ENCODE measurements at places on chromosomes 3 and 15. TPM values are rescaled to one million over a fixed set of nuclear protein-coding genes. Genes with fewer than 3 reads are reported as not detected.

PATL2 gene
- not detected for total RNA-seq

SLC28A2 gene
- total RNA-seq: not detected

CFAP100 gene
- total RNA-seq: not detected

SLC12A8 gene
- total RNA-seq: 1.2 TPM

SSUH2 gene
- total RNA-seq: 0.69 TPM

GOLGA8G gene
- total RNA-seq: not detected

EMC7 gene
- 139 TPM for total RNA-seq

MYL3 gene
- total RNA-seq: not detected

CHRNA5 gene
- 35.1 TPM for total RNA-seq

All from A549 treated with Mapracorat at 1 μM for 4 hours (cell line).